Fibroblast of skin of right biceps (primary cell): ENCODE measurements at places on chromosomes 1 and 21.

DNA sequence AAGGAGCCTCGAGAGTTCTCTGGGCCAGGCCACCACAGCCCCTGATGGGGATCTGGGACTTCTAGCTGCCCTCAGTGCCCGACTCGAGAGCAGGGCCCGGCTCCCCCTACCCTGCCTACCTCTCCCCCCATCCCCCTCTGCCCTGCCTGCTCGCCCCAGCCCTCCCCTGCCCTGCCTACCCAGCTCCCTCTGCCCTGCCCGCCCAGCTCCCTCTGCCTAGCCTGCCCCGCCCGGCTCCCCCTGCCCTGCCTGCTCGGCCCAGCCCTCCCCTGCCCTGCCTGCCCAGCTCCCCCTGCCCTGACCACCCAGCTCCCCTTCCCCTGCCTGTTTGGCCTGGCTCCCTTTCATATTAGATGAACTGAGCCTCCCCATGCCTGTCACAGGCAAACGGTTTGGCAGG lies 117.4 kb upstream of the TMEM51 start:
- DNase-seq, result no peak

DNA sequence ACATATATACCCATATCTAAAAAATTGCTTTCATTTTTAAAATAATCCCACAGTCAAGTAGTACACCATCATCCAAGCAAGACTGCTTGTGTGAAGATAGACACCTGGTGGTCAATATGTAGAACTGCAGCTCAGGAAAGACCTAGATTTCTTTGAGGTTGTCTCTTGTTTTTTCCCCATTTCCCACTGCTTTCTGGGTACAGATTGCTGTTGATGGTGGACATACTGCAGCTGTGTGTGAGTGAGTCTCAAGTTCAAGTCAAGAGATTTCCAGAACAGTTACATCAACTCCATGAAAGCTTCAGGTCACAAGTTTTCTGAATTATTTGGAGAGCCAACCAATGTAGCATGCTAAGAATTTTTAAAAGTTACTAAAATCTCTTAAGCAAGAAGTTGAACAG lies 306.4 kb downstream of the DUSP10 start:
- peak; percentile 67 for DNase-seq

GRCh38 chr1:56931686-56932085 lies 34.1 kb downstream of the C8B start:
- DNase-seq, result no peak

GRCh38 chr21:31872452-31873274 lies at the start of gene HUNK:
HUNK (plus strand) TSS chr21:31873020; CDS start chr21:31873675, 655 bp downstream.
- DNase-seq, result peak; percentile 60

- DNase-seq, result no peak
Measured at GRCh38 chr1:242534753-242535152, 10.3 kb upstream of the PLD5 start.
